Stimulated activated CD4-positive, alpha-beta T cell treated with anti-CD3 and anti-CD28 coated beads, Interleukin-1b, Interleukin-23, amount 100 ng/mL, for 1 hour (primary cell): ENCODE measurements at places on chromosomes 6 and 20.

DNA sequence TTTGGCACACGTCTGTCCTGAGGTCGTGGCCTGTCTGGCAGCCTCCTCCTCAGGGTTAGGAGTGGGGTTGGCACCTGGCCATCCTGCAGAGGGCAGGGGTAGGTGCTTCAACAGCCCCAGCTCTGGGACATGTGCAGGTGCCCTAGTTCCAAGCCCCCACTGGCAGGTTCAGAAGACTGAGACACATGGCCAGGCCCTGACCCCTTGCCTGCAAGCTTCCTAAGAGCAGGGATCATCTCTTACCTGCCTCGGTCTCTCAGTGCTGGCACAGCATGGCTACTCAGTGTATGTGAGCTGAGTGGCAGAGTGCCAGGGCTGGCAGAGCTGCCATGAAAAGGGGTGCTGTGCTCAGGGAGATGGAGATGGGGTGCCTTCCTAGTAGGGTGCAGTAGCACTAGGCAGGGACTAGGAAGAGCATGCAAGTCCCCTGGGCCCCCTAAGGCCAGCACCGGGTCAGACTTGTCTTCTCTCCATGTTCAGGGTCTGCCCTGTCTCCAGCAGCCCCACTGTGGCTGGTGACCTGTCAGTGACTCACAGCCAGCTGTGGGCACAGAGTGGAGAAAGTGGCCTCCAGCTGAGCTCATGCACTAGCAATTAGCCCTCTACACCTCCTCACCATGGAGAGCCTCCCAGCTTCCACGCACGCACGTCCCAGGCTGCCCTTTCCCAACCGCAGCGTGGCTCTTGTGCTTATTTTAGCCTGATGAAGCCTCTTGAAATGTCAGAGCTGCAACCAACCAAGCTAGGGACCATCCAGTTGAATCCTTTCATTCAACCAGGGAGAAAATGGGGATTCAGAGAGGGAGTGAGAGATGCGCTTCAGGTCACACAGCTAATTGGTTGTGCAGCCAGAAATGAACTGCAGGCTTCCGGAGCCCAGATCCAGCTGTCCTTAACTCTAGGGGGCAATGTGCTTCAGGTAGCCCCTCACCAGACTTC is 116.6 kb downstream of the MRPL14 start:
- no peak for DNase-seq

GRCh38 chr20:33624399-33624798 is 37.7 kb upstream of the C20orf144 start:
- DNase-seq, result no peak

DNA sequence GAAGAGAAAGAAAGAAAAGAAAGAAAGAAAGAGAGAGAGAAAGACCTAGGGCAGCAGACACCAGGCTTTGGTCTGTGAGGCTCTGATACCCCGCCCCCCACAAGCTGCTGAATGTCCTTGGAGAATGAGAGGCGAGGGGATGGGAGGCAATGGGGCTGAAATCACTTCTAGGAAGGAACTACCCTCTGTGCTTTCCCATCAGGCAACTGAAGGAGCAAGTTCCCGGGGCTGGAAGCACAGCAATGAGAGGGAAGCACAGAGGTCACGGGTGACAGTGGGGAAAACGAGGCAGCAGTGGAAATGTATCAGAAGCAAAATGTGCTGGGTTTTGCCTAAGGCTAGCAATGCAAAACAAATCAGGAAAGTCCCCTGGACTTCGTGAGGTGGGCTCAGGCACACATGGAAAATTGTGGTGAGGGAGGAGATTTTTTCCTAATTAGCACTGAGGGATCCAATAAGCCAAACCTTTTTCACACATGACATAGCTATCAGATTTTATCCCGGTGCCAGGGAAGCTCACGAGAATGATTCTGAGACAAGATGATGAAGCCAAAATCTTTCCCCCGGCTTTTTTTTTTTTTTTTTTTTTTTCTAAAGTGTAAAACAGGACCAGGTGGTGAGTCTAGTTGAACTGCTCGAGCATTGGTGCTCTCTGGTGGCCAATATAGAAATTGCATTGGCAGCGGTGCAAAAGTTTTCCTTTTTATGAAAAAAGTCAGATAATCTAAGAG is 16.8 kb upstream of the ARFGEF2 start:
- DNase-seq, result peak; percentile 20

GRCh38 chr6:11621119-11621518 is 83.6 kb downstream of the TMEM170B start:
- no peak for DNase-seq

DNA sequence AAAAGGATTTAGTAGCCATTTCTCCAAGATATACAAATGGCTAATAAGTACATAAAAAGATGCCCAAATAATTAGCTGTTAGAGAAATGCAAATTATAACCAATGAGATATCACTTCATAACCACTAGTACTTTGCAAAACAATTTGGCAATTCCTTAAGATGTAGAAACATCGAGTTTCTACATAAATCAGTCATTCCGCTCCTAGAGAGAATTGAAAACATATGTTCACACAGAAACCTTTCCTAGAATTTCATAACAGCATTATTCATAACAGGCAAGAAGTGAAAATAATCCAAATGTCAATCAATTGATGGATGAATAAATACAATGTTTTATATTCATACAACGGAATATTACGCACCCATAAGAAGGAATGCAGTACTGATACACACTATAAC is 20.5 kb upstream of the NT5E start:
- no peak for DNase-seq

DNA sequence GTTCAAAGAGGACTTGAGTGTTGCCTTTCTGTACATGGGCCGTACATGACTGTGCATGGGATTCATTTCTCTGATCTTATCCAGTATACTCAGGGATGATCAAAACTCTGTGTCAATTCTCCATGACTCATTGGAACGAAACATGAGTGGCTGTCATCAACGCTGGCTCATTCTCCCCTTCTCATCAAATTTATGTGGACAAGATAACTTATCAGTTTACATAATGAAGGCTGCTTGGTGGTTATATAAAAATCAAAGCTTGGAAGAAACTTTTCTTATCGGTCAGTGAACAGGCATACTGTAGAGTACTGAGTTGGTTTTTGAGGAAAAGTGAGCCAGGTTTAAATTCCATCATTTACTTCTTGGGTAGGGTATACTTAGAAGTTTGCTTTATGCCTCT is 24.9 kb downstream of the CRISP1 start:
- DNase-seq, result no peak

- DNase-seq, result no peak
These were observed 88.0 kb upstream of the ADGRF1 start for GRCh38 chr6:47130086-47130485.

DNA sequence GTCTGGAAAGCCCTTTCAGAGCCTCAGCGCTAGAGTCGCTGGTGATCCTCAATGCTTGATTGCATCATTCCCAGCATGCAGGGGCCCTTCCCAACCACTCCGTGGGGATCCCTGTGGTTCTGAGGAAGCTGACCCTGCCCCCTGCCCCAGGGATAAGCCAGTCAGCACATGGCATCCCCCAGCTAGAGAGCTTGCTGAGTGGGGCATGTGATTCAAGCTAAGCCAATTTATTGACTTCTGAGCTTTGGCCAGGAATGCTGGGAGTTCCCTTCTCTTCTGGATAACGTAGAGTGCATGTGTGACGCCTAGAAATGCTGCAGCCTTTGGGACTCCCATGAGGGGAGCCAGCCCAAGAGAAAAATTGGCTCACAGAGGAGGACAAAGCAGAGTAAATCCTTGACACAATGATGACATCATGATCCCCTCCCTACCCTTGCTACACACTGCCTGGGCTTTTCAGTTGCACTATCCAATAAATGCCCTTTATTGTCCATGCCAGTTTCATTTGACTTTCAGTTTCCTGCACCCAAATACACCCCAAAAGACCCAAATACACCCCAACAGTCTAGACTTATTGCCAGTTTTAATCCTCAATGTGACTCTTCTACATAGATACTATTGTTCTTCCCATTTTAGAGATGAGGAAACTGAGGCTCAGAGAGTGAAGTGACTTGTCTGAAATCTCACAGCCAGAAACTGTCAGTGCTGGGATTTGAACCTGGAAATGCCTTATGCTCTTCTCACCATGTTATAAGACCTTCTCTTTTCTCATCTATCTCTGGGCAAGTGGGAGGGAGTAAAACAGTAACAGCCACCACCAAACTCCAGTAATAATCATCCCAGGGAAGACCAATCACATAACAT is 34.3 kb downstream of the KCNB1 start:
- DNase-seq, result no peak

GRCh38 chr20:53072923-53073579 is 100.9 kb downstream of the TSHZ2 start:
- DNase-seq, result no peak

DNA sequence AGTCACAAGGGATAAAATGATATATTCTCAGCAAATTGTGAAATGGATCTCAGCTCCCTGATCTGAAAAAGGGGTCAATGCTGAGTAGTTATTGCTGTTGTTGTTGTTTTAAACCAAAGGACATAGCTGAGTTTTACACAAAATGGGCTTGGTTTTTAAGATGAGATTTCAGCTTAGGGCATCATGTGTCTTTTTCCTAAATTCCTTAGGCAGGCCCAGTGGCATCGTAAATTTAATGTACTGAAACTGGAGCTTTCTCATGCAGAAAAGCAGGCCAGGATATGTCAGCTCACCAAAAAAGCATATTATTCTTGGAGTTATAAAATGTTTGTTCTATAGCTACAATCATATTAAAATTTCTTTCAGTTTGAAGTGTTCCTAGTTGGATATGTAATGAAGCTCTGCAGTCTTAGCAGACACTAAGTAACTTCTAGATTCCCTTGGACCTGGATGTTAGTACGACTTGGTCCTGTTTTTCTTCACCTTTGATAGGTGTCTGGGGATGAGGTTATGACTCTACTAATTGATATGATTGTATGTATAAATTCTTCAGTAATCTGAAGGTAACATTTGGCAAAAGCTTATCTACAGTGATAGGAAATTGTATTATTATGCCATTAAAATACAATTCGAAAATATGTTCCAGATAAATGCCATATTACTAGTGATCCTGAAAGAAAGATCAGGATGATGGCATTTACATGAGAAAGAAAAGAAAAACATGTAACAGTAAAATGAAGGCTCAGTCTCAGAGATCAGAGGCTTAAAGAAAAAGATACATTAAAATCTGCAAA is 663.3 kb downstream of the RFPL4B start:
- DNase-seq, result no peak

DNA sequence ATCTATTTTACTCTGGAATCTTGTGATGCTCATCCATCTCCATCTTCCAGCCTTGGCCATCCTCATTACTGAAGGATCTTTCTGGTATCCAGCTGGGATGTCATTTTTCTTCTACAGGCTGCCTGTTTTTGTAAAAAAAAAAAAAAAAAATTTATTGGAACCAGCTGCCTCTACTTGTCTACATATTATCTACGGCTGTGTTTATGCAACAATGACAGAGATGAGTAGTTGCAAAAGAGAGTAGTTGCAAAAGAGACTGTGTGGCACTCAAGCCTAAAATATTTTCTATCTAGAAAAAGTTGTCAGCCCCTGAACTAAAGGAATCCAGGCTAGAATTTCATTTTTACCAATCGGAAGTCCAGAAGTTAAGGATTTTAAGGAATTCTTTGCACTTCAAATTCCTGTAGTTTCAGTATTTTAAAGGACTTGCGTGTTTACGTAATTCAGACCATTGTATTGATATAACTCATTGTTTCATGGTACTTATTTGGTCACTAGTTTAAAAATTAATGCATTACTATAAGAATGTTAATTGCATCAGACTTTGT is 38.6 kb upstream of the PLCG1 start:
- DNase-seq, result no peak

GRCh38 chr20:61746147-61746646 is 319.5 kb downstream of the TAF4 start:
- no peak for DNase-seq

- DNase-seq, result no peak
These were observed 9.1 kb downstream of the VTA1 start for GRCh38 chr6:142155895-142156757.

- DNase-seq, result no peak
These were observed 303.8 kb downstream of the UBE3D start for GRCh38 chr6:82761674-82762345.

GRCh38 chr6:108119769-108120141 is 45.2 kb upstream of the OSTM1 start:
- DNase-seq, result no peak

DNA sequence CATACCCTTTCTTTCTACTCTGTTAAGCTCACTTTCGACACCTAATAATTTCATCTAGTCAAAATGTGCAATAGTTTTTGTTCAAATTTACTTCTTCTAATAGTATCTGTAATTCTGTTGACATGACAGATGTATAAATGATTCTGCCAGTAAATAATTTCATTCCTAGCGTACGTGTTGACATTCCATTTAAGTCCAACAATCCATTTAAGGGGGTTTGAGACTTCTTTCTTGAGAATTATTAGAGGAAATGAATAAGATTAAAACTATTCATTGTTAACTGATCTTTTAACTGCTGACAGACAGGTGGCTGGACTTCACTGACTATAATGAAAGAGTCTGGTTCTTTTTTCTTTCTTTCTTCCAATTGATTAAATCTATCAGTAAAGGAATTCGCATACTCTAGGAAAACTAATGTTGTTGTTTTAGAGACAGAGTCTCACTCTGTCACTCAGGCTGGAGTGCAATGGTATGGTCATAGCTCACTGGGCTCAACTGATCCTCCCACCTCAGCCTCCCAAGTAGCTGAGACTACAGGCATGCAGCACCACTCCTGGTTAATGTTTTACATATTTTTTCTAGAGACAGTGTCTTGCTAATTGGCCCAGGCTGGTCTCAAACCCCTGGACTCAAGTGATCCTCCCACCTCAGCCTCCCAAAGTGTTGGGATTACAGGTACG is 55.9 kb downstream of the MAP3K5 start:
- no peak for DNase-seq

- DNase-seq, result no peak
These were observed 142.8 kb downstream of the DLL1 start for GRCh38 chr6:170147832-170148708.

DNA sequence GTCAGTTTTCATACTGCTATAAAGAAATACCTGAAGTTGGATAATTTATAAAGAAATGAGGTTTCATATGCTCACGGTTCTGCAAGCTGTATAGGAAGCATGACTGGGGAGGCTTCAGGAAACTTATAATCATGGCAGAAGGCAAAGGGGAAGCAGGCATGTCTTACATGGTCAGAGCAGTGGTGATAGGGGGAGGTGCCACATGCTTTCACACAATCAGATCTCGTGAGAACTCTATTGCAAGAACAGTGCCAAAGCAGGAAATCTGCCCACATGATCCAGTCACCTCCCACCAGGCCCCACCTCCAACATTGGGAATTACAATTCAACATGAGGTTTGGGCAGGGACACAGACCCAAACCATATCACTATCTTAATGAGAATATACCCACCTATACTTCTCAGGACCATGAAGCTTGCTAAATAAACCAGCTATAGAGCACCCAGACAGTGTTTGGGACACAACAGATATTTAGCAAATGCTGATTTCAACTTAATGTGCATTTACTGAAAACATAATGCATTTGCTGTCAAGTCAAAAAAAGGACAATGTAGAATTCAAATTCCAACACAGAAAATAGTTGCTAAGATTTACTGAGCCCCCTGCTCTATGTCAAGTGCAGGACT is 63.8 kb downstream of the TNFRSF21 start:
- DNase-seq, result no peak

GRCh38 chr6:77143659-77144447 is 319.4 kb downstream of the HTR1B start:
- DNase-seq, result no peak

GRCh38 chr6:119552021-119552420 is 202.5 kb upstream of the MAN1A1 start:
- DNase-seq, result no peak
